ENCODE measurements at places on chromosomes 2 and 18.
A peak's percentile ranks its signal among the peaks of the same experiment; 100 is the strongest.

DNA sequence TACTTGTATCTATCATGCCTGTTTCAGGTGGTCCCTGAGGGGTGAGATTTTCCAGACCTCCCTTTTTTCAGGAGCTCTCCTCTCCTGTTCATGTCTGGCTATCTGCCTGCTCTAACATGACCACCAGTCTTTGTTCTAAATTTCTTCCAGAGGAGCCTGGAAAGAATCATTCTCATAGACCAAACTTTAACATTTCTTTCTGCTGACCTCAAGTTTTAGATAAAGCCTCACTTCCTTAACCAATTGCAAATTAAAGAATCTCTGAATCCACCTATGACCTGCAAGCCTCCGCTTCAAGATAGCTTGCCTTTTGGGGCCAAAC lies 97.6 kb downstream of the TEX51 start:
- DNase-seq, result no peak

DNA sequence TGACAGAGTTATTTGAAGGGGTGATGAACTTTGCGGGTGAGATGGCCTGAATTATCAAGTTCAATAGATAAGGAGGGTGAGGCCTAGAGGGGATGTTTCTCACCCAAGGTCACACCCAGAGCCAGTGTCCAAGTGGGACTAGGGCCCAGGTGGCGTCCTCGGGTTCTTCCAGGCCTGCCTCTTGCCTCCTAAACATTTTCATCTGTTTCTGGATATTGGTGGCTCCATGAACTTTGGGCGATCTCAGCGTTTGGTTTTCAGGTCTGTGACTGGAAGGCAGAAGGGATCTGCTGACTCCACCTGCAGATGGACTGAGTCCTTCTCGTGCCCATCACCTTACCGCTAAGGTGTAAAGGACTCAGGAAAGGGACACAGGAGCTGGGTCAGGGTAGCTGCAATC lies 137.3 kb downstream of the DDX1 start:
- no peak for DNase-seq

GRCh38 chr18:9619990-9620389 lies 5.6 kb upstream of the PPP4R1 start:
- no peak for DNase-seq

DNA sequence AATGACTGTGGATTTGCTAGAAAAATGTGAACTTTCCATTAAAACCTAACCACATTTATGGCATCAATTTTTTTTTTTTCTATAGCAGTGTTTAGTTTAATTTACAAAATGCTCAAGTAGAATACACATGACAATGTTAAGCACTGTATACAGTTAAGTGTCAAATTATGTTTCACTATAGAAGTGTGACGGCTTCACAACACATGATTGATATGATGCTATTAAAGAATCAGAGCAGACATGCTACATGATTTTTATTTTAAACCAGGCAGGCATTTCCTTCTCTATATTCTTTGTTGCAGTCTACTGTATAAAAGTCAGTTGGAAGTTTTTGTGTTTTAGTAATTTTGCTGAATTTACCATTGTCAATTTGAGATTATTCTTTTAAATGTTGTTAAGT lies 43.6 kb downstream of the PROKR1 start:
- no peak for DNase-seq

GRCh38 chr2:70062270-70062669 lies 25.0 kb upstream of the PCBP1 start:
- DNase-seq, result no peak

DNA sequence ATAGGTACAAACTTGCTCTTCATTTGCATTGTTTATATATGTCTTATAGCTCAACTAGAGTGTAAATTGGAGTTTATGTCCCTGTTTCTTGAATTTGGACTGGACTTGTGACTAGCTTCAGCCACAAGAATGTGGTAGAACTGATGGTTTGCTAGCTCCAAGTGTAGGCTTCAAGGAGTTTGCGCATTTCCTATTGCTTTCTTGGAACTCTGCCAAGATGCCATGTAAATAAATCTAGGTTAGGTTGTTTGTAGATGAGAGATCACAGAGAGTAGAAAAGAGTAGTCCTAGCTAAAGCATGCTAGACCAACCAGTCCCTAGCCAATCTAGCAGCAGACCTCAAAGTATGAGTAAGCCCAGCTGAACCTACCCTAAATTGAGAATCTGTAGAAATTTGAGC lies 183.0 kb upstream of the CYP26B1 start:
- DNase-seq, result no peak

- DNase-seq, result no peak
Observed at GRCh38 chr2:141947396-141948114, 183.3 kb downstream of the LRP1B start.

DNA sequence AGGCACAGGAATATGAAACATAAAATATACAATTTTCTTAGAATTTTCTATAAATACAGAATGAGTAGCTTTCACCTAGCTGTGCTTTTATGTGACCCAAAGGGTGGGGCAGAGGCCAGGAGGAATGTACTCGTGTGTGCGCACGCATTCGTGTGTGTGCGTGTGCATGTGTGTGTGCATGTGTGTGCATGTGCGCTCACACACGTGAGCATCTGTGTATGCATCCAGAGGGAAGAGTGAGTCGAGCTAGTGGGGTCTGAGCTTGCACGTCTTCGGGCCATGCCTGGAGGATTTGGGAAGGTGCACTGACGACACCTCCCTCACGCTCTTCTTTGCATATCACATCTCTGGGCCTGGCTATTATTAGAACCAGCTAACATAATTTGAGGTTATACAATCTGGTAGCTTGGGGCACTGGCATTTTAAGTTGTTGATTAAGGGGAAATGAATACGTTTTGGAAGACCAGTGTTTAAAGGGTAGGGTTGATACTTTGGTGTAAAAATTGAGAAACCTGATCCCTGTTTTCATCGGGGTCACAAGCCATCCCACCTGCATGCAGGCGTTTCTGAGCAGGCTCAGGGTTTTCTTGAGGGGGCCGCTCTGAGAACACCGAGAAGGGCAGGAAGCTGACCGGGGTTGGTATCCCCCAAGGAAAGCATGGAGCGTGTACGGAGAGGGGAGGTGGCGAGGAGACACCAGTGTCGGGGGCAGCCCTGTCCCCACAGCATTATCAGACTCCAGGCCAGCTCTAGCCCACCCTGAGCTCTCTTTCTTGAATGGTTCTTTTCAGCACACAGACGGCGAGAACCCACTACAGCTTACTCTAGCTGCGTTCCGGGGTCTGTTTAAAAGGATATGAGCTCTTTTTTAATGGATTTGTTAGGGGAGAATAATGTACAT lies 85.3 kb downstream of the LRRFIP1 start:
- no peak for DNase-seq

GRCh38 chr2:61405813-61406212 lies 65.1 kb downstream of the USP34 start:
- DNase-seq, result no peak

DNA sequence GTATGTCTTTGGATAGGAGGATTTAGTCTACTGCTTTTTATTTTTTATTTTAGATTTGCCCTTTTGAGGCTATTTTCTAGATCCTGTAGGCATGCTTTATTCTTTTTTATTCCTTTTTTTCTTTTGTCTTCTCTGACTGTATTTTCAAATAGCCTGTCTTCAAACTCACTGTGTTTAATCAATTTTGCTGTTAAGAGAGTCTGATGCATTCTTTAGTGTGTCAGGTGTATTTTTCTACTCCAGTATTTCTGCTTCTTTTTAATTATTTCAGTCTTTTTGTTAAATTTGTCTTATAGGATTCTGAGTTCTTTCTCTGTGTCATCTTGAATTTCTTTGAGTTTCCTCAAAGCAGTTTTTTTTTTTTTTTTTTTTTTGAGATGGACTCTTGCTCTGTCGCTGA lies 113.5 kb downstream of the NAT8 start:
- DNase-seq, result no peak

DNA sequence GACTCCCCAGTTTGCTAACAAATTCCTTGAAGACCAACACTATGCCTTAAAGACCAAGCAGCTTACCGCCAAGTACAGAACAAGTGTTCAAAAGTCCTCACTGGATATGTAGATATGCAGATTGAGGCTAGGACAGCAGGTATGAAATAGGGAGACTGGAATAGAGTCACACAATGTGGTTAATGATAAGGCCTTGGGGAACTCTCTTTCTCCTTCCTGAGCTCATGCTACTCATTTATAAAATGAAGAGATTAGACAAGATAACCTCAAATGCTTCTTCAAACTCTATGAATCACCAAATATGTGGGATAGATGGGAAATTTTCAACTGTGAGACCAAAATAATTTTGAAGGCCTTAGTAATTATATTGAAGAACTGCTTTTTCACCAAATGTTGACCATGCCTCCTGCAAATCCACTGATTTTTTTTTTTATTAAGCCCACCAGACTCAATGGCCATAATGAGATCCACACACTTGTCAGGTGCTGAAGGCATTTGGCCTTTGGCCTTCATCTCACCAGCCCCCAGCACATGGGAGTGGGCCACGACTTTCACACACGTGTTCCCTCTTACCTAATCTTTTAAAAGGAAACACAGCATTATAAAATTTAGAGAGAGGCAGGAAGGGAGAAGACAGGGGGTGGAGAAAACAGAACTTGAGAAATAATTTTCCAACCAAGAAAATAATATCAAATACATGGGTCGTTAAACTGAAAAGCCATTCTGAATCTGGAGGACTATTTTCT lies 181.5 kb downstream of the EN1 start:
- no peak for DNase-seq

GRCh38 chr2:71410696-71411095 lies 42.7 kb upstream of the DYSF start:
- no peak for DNase-seq

DNA sequence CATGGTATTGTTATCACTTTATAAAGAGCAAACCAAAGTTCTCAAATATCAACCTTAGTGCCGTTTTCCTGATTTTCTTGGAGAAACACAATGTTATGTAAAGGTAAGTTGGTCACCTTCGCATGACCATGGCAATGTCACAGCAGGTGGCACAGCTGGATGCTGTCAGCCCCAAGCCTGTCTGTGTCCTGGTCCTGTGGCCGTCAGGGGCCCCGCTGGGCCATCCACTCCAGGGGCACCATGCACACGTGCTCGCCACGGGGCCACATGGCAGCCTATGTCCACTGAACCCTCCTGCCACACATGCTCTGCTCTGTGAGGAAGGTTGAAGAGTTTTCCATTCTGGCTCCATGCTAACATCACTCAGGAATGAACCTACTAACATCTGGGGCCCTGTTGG lies 85.9 kb downstream of the EIPR1 start:
- no peak for DNase-seq

DNA sequence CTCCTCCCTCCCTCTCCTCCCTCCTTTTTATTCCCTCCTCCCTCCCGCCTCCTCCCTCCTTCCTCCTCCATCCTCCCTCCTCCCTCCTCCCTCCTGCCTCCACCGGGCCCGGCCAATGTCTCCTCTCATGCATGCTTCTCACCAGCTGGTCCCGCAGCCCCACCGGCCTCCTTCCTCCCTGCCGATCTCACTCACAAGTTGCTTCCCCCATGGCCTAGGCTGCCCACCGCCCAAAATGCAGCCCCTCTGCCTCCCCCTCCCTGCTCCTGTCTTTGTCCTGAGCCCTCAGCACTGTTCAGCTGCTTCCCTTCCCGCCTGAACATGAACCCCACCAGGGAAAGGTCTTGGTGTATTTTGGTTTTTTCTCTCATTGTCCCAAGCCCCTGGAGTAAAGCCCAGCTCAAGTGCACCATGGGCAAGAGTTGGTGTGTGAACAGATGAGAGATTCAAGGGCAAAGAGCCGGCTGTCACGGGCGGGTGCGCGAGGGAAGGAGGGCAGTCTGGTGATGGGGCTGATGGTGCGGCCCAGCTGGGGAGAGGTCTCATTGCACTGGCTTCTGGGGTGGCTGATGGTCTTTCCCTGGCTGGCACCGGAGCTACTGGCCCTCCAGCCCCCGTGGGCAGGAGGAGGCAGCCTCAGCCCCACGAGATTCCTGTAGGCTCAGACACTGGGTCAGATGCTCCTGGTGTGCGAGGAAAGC lies 117.6 kb downstream of the TWIST2 start:
- no peak for DNase-seq

GRCh38 chr2:226703514-226703913 lies 96.1 kb downstream of the IRS1 start:
- no peak for DNase-seq

DNA sequence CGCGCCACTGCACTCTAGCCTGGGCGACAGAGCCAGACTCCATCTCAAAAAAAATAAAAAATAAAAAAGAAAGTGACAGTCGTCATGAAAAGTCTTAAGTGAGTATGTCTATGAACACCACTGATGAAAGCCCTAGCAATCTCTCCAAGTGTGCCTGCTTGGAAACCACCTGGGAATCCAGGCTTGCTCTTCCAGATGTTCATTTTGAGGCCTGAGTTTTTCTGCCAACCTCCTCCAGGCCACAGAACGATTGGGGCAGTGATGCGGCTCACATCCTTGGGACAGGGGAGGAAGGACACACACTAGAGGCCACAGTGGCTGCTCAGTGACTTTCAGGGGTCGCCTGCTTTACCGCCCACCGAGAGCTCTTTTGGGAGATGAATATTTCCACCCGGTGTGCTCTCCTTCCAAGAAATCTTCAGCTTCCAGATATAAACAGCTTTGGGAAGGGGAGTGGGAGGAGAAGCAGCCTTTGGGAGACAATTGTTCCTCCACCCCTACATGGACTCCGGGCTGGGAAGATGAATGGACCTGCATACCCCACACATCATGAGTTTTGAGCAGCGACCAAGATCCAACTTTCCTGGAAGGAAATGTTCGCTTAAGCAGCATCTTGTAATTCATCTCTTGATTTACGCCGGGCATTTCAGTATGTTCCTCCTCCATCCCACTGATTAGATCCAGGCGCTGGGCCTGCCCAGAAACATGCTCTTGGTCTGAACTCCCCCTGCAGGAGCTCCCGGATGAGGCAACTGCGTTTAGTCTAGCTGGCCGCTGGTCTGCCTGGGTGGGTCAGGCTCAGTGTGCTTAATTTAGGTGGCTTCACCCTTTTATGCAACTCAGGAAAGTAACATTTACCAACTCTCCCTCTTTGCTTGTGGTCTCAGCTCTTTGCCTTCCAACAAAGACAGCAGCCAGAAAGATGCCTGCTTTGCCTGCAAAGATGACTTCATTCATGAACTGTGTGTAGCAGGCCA lies 6.2 kb upstream of the ARMC9 start:
- no peak for DNase-seq

DNA sequence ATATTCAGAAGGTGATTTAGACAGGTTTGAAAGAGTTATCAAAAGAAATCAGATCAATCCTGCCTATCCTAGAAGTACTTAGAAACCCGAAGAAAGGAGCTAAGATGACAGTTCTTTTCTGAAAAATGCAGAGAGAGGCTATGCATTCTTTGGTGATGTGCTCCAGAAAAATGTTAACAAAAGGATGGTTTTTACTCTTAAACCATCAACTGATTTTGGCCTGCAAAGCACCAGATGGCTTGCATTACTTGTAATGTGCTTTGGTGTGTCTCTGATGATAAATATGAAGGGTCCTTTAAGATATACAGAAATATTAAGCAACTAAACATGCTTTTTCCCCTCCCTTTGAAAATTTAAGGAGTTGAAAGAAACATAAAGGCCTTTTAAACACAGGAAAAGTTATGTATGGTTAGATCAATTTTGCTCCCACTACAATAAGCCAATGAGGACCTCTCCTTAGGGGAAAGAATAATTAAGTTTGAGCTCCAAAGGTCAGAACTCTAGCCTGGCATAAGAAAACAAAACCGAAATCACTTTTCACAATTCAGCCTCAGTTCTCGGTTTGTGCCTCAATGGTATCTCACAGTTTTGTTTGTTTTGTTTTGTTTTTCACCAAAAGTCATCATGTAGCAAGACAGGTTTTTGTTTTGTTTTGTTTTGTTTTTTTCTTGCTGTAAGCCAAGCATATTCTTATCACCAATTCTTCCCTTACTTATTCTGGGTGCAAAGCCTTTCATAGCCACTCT lies 302.4 kb upstream of the NT5C1B start:
- DNase-seq, result no peak

GRCh38 chr2:119756837-119757236 lies 2.9 kb upstream of the PTPN4 start:
- DNase-seq, result peak; percentile 8
